ENCODE measurements at places on chromosomes 11 and 22. TPM values are rescaled to one million over a fixed set of nuclear protein-coding genes. Genes with fewer than 3 reads are reported as not detected.

Gene DDX10
- total RNA-seq = 23.2 TPM

DNA sequence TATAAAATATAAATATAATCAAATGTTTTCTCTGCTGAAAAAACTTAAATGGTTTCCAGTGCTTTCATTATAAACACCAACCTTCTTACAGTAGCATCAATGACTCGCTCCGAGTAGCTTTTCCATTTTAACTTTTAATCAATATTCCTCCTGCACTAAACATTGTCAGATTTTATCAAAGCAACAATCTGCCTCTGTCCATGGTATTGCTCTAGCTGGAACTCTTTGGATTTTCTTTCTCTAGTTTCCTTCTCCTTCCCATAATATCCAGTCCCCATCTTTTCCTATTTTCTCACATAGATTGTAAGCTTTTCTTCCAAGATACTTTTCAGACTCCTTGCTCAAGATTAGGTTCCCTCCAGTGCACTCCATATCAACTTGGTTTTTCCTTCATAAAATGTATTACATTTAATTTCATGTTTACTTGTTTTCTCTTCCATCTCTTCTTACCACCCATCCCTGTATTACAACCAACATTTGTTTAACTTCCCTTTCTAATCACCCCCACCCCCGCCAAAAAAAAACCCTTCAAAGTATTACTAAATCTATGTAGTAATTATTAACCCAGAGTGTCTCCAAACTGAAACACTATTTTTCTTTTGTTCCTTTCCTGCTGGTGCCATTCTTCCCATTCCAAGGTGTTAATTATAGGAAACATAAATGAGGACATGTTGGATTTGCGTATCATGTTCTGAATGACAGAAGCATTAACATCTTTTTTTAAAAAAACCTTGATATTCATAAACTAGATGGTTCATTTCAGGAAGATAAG is 716.5 kb downstream of the NELL1 start:
- no peak for DNase-seq

DNA sequence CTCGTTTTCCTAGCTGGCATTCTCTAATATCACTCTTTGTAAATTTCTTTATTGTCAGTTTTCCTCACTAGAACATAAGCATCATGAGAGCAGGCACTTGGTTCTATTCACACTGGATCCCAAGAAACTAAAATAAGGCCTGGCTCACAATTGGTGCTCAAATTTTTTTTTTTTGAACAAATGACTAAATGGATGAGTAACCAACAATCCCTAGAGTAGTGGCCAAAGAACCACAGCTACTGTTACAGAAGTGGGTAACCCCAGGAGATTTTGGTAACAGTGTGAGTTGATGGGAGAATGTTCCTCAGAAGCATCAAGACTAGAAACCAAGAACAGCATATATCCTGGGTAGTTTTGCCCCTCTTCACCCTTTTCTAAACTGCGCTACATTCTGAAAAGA is 572.6 kb downstream of the INSC start:
- DNase-seq = no peak

DNA sequence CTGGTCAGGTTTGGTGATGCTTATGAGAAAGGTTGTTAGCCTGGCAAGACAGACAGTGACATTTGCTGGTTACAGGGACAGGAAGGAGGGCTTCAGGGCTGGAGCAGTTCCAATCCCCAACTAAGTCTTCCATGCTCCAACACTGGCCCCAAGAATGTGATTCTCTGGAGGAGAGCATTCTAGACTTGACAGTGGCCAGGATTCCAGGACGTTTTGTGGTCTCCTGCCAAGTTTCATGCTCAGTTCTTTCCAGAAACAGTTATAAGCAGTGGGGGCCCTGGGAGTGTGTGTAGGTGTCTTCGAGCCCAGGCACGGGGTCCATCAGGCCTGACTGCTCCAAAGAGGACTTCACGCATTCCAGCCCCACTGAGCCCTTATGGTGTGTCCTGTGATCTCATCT is 8.9 kb upstream of the GRK3 start:
- DNase-seq = no peak

GRCh38 chr11:84853841-84854497 is 773.2 kb downstream of the DLG2 start:
- DNase-seq = no peak

DNA sequence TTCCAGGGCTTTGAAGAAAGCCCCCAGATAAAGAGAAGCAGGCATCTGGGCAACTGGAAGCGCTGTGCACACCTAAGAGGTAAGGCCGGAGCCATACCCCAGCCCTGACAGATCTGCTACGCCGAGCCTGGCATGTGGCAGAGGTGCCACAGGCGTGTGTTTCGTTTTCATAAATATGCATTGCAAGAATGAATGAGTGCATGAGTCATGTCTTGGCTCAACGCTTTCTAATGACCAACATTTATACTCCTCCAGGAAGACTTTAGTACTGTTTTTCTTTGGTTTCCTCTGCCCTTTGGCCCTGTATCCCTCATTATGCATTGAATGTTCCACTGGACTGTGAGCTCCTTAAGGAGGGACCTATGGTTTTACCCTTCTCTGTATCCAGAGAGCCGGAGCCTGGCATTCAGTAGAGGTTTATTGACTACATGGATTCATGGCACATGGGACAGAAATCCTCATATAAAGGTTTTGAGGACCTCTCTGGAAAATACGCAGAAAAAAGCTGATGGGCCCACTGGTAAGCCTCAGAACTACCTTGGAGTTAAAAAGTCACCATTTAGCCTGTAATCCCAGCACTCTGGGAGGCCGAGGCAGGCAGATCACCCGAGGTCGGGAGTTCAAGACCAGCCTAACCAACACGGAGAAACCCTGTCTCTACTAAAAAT is 38.9 kb upstream of the CSNK2A3 start:
- DNase-seq = no peak
